ENCODE measurements at places on chromosomes 2 and 18.

- no peak for DNase-seq
These were observed 143.9 kb upstream of the CREB1 start for GRCh38 chr2:207385903-207386302.

DNA sequence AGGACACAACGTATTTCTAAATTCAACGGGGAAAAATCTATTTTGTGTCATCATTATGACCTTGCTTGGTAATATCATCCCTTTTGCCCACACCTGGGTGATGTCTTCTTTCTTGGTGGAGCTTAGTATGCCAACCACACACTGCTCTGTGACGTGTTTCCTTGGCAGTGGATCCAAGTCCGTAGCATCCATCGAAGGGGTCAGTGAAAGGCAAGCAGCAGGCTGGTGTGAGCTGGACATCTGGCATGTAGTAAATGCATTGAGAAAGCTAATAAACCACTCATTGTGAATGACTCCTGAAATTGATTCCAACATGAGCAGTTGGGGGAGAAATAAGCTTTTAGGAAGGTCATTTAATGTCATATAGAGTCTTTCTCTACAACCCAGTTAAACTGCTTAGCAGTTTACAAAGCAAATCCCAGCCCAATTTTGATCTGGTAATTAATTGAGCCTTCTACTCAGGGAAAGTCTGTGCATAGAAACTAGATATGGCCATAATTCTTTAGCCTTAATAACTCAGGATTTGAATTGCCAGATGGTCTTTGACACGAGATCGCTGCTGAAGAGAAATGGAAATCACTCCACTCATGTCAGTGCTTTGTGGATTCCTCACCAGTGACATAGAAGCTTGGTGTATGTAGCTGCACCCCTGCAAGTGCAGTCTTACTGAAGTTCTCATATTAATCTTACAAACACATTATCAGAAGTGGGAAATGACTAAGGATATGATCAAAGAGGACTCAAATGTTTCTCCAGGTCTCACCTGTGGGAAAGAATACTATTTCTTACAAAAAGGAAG lies 494.8 kb downstream of the CMPK2 start:
- no peak for DNase-seq

DNA sequence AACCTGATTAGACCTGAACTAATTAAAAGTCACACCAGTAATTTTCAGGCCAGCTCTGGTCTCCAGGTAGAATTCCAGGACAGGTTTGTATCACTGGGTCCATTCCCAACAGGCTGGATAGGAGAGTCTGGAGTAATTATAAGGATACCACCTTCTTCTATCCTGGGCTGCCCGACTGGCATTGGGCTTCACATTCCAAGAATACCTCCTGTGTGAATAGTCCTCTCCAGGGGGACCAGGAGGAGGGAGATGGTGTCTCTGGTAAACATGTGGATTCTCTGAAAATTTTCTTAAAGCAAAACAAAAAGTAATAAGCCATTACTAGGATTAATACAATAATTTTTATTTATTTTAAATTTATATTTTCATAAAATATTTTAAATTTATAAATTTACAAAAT lies 17.3 kb downstream of the DUSP11 start:
- DNase-seq, result no peak

DNA sequence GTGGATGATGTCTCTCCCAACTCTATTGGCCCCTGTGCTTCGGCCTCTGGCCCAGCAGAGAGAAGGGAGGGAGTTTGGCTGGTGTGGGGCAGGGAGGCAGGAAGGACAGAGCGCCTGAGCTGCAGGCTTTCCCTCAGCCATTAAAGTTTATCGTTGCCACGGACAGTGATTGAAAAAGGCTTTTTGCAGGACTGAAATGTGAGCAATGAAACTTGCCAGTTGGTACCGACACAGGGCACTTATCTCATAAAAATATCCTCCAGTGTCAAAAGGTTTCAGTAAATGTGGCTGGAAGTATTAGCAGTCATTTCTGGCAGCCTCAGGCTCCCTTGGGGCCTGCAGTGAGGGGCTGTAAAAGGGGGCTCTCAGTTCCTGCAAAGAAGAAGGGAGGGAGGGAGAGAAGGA lies 169.2 kb downstream of the GLI2 start:
- no peak for DNase-seq
